ENCODE measurements at places on chromosomes 4 and X.

GRCh38 chrX:55867181-55867651 is 149.7 kb downstream of the RRAGB start:
- DNase-seq = no peak

GRCh38 chrX:15686818-15687685 is 22.4 kb upstream of the CLTRN start:
- peak; percentile 75 for DNase-seq

DNA sequence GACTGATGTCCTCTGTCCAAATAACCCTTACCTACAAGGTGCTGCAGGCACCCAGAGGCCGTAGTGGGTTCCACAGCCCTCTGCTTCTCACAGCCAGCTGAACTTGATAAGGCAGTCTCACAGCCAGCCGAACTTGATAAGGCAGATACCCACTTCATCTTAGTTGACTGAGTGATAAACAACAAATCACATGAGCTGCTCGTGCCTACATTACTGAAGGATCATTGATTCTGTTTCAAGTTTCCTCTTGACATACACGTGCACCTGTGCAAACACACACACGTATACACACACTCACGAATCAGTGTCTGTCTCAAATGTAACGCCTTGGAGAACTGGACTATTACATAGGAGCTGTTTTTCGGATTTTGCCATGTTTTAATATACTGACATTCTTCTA is 276.3 kb downstream of the DCTD start:
- no peak for DNase-seq

GRCh38 chrX:134457708-134458107 is 2.3 kb upstream of the HPRT1 start:
- DNase-seq = no peak

DNA sequence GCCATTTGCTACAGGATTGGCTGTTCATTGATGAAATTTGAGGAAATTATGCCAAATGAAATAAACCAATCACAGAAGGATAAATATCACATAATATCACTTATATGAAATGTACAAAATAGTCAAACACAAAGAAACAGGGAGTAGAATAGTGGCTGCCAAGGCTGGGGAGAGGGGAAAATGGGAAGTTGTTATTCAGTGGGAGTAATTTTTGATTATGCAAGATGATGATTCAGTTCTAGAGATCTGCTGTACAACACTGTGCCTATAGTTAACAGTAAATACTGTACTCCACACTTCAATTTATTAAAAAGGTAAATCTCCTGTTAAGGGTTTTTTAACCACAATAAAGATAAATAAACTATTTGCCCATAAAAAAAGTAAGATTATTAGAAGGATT is 101.1 kb downstream of the TMA16 start:
- DNase-seq = peak; percentile 86

DNA sequence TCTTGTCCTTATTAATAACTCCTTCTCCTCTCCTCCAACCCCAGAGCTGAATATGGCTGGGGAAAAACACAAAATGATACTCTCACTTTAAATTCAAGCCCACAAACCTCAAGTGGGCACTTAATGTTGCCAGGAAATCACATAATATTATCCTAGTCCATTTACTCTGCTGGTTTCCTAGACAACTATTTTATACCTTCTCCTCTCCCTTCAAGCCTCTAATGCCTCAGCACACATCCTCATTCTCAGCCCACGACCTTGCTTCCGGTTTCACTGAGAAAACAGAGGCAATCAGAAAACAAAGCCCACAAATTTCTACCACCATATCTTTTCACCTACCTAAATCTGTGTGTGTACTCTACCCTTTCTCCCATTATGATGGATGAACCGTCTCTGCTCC is 12.1 kb upstream of the CLCN5 start:
- peak; percentile 24 for DNase-seq

DNA sequence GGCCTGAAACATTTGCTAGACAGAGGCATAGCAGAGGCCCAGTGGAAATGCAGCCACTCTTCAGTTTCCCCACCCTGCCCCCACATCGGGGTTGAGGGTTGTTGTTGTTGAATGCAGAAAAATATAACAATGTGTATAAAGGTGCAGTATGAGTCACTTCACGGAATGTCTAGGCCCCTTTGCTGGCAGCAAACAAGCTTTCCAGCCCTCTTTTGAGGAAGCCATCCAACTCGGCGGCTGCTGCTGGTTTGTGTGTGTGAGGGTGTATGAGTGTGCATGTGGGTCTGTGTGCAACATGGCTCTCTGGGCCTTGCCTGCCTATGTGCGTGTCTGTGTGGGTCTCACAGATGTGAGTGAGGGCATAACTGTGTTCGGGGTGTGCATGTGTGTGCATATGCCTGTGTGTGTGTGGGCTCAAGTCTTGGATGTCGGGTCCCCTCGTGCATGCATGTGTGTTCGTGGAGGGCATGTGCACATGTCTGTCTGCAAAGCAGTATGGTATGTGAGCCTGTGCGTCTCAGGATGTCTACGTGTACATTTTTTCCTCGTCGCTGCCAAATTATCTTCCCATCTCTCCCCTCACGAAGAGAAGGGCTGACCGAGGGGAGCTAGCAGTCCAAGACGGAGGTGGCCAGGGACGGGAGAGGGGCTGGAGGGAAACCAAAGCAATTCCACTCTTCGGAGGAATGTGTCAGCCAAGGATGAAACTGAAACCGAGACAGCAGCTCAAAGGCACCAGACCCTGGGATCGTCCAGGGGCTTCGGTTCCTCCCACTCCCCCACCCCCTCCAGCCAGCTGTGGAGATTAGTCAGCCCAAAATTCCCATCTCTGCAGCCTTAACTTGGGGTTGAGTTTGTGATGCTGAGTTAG is 8.4 kb upstream of the ELF4 start:
- no peak for DNase-seq

DNA sequence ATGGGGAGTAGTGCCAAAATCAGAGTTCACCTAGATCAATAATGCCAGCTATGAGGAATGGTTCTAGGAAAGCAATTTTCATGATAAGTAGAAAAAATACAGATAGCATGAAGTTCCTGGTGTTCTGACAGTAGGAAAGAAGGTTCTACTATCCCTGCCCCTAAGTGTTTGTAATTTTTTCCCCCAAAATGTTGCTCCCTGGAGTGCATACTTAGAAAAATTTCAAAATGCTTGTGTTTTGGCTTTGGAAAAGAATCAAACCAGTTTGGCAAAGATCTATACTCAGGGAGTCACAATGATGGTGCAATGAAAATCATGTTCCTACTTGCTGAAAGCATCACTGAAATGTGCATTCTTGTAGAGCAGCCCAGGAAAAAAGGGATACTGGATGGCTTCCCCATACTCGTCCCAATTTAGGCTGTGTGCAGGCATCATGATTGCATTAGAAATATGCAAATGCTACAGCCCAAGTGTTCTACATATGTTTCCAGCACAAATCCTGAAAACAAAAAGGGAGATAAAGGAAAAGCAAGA is 74.7 kb downstream of the LPAR4 start:
- no peak for DNase-seq

Measured in suppressor macrophage (primary cell).